ENCODE measurements at places on chromosomes 1 and 21. TPM values are rescaled to one million over a fixed set of nuclear protein-coding genes. Genes with fewer than 3 reads are reported as not detected.

DNA sequence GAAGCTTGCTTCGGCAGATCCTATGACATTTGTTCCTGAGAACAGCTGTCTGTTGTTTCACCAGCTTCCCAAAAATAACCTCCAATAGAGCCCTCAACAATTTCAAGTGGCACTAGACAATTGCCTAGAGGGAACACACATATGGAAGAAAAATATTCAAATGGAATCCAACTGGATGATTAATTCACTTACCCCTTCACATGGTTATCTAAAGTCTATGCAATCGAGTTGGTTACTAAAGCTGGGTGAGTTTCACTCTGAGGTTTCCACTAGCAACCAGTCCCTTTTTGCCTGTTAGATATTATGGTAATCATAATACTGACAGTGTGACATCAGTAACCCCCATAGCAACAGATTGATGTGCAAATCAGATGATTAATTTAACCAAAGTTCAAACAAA is at the start of gene LEMD1:
Gene LEMD1, minus strand, starts transcription at position 259 of the 400 bp plus-strand sequence. CDS start 1,520 bp downstream, outside the sequence.
- no peak for DNase-seq

- no peak for DNase-seq
These were observed 55.8 kb downstream of the H3-3A start for GRCh38 chr1:226118357-226118756.

DNA sequence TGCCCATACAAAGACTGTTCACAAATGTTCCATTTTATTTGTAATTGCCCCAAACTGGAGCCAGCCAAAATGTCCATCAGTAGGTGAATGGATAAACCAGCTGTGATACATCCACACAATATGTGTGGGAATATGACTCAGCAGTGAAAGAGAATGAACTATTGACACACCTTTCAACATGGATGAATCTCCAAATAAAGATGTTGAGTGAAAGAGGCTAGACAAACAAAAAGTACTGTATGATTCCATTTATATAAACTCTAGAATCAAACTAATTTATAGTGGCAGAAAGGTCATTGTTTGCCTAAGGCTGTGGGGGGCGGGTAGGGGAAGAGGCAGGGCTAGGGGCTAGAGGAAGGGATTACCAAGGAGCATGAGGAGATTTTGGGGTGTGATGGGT is 4.5 kb downstream of the DHCR24 start:
- DNase-seq: no peak

Gene CLCA1
- not detected for polyA plus RNA-seq

- DNase-seq: no peak
These were observed 18.5 kb downstream of the PLA2G2D start for GRCh38 chr1:20100632-20101355.

Gene ILDR2
- polyA plus RNA-seq: not detected

Gene MAP1LC3C
- polyA plus RNA-seq: not detected

Gene GBP6
- 0.14 TPM for polyA plus RNA-seq

Gene SYPL2
- polyA plus RNA-seq: 0.43 TPM

GRCh38 chr1:34779526-34779925 is 1.5 kb upstream of the GJB3 start:
- DNase-seq: no peak

- DNase-seq: no peak
These were observed 13.1 kb upstream of the USP1 start for GRCh38 chr1:62423580-62424242.

DNA sequence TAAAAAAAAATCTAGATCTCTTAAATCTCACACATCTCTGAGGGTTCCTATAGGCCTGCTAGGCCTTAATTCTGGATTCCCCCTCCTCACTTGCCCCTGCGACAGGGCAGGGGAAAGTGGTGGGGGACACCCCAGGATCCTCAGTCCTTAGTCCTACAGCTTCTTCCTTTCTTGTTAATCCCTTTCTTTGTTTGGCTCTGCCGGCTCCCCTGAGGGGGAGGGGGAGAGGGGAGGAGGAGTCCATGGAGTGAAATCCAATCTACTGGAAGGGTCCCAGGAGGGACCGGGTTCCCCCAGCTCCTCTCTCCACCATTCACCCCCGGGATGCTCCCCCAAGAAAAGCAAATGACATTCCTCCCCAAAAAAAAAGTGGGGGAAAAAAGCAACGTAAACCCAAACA is 8.5 kb downstream of the MEX3A start:
- no peak for DNase-seq

Gene CELA3A
- polyA plus RNA-seq: not detected

- no peak for DNase-seq
These were observed 17.9 kb upstream of the CD101 start for GRCh38 chr1:116983678-116984077.

Gene FLG2
- polyA plus RNA-seq: not detected

GRCh38 chr1:150065184-150065871 is 2.2 kb upstream of the VPS45 start:
- no peak for DNase-seq

DNA sequence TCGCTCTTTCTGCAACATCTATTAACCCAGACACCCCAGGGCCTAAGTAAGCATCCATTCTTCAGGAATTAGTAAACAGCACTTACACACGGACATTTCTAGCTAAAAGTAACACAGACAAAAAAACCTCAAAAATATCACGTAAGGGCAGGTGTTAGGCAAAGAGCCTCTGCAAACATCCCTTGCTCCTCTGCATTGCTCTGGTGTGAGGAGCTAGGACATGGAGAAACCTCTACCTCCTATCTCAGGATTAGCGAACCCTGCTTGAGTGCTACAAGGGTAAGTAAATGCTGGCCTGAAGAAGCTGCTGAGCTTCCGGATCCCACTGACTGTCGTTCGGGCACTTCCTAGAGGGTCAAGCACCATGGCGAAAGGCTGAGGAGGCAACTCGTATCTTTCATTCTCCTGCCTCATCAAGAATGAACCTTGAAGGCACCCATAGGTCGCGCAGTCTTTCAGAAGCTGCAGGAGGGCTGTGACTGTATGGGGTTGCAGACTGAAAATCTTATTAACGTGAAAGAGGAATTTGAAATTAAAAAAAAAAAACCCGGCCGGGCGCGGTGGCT is 2.1 kb downstream of the PTGER3 start:
- DNase-seq: no peak

Gene LPGAT1
- polyA plus RNA-seq: 6.4 TPM

- DNase-seq: no peak
These were observed 6.5 kb downstream of the ACTRT2 start for GRCh38 chr1:3027611-3028371.

DNA sequence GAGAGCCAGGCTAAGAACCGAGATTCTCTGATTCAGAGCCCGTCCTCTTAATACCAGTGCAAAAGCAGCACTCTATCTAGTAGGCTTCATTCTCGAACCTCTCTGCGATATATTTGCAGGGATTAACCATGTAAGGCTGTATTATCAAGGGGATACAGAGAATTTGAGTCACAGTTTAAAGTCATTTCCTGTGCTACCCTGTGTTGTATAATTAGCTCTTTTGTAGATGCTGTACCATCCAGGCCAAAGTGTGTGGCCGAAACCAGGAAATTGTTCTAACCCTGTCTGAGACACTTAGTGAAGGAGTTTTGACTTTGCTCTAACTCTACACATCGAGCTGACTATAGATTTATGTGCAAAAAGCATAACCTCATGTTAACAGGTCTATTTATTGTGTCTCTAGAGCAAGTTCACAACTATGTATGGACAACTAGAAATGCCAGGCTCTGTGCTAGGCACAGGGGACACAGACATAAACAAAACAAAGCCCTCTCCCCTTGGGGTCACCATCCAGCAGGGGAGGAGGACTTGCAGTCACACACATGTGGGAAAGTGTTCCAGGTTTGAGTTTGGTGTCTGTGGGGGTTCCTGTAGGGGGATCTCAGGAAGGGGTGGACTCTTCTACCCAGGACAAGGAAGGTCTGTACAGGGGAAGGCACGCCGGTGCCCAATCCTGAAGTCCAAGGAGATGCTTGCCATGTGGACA is 182.2 kb downstream of the DHRS3 start:
- no peak for DNase-seq

DNA sequence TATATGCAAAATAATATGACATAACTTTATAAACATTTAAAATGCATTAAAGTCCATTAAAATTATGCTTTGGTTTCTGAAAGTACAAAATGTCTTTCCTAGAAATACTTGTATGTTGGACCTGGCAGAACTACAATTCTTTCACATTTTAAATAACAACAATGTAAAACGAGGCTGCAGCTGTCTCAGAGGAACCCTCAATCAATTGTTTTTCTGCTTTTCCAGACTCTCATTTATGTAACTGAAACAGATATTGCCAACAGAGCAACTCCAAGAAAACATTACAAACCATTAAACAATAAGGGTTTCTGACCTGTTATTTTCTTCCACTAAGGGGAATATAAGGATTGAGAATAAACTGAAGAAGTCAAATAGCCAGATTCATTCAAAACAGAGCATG is 1193.4 kb downstream of the NCAM2 start:
- no peak for DNase-seq

- DNase-seq: no peak
These were observed 40.5 kb upstream of the RALGPS2 start for GRCh38 chr1:178684542-178685000.

- no peak for DNase-seq
These were observed 122.2 kb upstream of the PDE4B start for GRCh38 chr1:65670518-65670917.

DNA sequence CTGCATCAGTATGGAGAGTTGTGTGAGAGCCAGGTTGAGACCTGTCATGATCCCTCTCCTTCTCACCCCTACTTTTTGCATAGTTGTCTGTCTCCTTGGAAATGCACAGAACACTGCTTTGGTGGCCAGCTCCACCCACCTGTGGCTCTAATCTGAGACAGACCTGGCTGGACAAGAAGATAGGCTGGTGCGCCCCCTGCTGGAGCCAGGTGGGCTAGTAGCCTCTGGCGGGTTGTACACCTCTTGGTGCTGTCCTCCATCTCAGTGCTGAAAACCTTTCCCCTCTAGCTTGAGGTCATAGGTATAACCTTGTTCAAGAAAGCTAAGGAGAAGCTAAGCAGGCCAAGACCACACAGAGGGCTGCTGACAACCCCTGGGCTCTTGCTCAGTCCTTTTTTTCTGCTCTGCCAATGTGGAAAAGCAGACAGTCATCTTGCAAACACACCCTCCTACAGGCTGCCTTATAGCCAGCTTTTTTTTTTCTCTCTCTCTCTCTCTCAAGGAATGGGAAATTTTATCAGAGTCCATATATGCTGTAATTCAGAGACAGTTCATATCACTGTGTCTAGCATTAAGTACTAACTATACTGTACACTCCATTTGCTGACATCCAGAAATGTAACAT is 58.8 kb upstream of the SPATA6 start:
- no peak for DNase-seq

DNA sequence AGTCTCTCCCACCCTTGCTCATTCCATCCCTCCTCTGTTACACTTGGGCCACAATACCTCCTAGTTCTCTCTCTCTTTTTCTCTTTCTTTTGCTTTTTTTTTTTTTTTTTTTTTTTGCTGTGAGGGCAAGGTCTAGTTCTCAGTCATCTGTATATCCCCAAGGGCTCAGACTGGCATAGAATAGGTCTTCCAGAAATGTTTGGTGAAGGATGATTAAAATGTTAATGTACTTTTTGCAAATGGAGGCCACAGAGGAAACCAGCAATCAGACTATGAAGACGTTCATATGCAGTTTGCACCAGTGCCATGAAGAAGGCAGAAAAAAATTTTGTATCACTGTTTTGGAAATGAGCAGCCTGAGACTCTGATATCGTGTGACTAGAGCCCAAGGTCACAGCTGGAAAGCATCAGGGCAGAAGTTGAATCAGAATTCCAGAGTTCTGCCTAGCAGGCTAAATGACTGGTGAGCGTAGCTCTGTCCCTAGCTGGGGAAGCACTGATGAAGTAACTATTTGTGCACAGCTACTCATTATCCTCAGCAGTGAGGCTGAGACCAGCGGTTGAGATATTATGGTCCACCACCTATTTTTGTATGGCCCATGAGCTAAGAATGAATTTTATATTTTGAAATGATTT is 186.5 kb downstream of the TGFBR3 start:
- DNase-seq: no peak

- no peak for DNase-seq
These were observed 117.2 kb upstream of the KCNJ15 start for GRCh38 chr21:38139380-38140168.

DNA sequence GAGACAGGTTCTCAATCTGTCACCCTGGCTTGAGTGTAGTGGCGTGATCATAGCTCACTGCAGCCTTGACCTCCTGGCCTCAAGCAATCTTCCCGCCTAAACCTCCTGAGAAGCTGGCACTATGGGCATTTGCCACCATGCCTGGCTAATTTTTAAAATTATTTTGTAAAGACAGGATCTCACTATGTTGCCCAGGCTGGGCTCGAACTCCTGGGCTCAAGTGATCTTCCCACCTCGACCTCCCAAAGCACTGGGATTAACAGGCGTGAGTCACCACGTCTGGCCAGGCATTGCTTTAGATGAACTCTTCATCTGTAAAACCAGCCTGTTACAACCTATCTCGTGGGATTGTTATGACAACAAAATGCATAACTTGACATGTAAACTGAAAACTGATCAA is 2.4 kb downstream of the COA6 start:
- no peak for DNase-seq

DNA sequence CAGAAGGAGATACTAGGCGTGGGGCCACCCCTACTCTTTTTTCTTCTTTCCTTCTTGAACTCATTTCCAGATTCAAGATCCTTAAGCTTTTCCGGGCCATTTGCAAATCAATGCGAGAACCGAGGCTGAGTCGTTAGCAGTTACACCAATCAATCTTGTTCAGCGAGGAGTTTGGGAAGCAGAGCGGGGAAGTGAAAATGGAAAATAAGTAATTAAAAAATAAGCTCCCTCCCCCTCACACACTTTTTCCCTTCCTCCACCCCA is 1.7 kb upstream of the NEGR1 start:
- DNase-seq: no peak

Measured in naive thymus-derived CD4-positive, alpha-beta T cell (primary cell).